NCI-H2081 (cell line): ENCODE measurements at places on chromosomes 6 and 20.
A peak's percentile ranks its signal among the peaks of the same experiment; 100 is the strongest.

DNA sequence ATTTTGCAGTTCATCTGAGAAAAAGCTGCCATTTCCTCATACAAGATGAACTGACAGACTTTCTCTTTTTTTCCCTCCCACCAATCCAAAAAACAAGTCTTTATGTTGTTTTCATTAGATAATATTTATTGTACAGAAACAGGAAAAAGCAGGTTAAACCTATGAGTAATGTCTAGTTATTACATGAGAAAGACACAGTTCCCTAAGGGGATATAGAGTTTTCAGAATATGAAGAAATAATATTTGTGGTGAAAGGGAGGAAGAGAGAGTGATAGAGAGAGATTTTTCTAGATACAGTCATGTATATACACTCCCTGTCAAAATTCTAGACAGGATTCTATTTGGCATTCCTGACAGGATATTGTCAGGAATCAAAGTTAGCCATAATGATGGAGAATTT, 392.4 kb downstream of the BMP2 start:
- DNase-seq: no peak

DNA sequence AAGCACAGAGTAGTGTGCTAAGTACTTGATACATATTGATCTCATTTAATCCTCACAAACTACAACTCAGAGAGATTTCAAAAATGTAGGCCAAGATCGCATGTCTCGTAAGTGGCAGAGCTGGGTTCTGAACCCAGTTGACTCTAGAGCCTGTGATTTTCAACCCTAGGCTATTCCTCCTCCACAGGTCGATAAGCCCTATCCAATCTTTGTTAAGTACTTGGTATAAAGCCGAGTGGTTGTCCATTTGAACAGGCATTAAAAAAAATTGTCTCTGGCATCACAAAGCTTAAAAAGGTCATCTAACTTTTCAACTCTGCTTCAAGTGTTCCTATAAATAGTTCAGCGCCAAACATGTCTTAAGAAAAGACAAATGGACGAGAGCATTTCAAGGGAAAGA, 37.4 kb downstream of the LYRM4 start:
- no peak for DNase-seq

- DNase-seq: no peak
Measured at GRCh38 chr6:22024973-22025467, 271.8 kb downstream of the PRL start.

GRCh38 chr6:128601060-128601459, 80.7 kb upstream of the PTPRK start:
- peak; percentile 59 for DNase-seq

GRCh38 chr6:37174515-37175331, 4.8 kb downstream of the PIM1 start:
- no peak for DNase-seq

GRCh38 chr20:37846573-37846972, 56.4 kb upstream of the VSTM2L start:
- DNase-seq: peak; percentile 46

GRCh38 chr6:131840936-131841583, 33.2 kb downstream of the ENPP1 start:
- DNase-seq: no peak

GRCh38 chr20:50314678-50315335, 124.2 kb downstream of the CEBPB start:
- no peak for DNase-seq

DNA sequence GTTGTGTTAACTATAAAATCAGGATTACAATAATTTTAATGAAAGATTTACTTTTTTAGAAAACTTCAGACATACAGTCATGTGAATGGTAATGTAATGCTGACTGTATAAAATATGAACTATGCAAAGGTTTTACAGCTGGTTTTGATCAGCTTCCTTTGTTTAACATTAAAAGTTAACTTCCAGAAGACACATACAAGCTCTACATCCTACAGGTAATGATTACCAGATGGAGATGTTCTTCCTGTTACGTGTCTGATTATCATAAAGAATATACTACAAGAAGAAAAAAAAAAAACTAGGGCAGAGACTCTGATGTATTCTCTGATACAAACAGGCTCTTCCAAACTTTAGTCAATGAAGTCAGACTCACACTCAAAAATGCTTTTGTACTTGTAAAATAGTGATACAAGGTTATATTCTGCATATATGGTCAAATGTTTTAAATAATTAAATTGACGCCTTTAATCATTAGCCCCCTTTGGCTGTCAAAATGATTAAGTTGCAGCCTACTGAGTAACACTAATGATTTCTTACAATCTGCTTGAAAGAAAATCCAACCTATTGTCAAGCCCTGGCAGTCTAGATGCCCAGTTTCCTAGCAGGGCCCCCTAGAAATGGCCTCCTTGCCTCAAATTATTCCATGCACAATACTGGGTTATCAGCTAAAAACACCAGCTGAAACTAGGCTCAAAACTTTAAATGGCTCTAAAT, 251.8 kb upstream of the RUNX2 start:
- DNase-seq: no peak
